Stimulated activated CD8-positive, alpha-beta memory T cell treated with anti-CD3 and anti-CD28 coated beads, Interleukin-2, amount 100 ng/mL, for 1 hour (primary cell): ENCODE measurements at places on chromosomes 7 and 10.

DNA sequence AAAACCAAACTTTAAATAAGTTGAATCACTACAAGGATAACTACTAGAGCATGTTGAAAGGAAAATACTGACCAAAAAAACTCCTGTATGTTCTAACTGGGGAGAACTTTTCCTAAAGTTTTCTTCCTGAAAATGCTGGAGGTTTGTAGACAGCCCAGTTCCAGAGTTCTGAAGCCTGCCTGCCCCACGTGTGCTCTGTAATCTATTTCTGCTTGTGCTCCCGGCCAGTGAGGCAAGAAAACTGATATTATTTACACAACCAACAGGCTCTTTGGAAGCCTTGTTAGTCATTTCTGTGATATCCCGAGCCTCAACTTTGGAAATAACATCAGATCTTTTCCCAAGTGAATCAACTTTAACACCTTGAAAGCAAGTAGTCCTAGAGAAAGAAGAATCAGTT lies 46.7 kb downstream of the ZFAND4 start:
- DNase-seq, result no peak

DNA sequence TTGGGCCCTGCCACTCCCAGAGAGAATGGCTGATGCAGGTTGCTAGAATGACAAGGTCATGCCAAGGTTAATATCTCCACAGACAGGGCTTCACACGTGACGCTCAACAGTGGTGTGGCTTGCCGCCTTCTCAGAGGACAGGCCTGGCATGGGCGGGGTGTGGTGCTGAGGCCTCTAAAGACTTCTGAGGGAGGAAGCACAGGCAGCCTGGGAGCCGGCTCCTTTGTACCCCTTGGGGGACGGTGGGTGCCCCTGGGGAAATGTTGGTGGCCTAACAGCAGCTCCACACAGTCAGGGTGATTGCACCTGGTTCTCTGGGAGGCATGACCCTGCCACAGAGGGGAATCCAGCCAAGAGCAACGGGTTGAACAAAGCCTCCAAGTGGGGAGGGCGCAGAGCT lies 115.1 kb downstream of the PKD1L1 start:
- DNase-seq, result no peak

DNA sequence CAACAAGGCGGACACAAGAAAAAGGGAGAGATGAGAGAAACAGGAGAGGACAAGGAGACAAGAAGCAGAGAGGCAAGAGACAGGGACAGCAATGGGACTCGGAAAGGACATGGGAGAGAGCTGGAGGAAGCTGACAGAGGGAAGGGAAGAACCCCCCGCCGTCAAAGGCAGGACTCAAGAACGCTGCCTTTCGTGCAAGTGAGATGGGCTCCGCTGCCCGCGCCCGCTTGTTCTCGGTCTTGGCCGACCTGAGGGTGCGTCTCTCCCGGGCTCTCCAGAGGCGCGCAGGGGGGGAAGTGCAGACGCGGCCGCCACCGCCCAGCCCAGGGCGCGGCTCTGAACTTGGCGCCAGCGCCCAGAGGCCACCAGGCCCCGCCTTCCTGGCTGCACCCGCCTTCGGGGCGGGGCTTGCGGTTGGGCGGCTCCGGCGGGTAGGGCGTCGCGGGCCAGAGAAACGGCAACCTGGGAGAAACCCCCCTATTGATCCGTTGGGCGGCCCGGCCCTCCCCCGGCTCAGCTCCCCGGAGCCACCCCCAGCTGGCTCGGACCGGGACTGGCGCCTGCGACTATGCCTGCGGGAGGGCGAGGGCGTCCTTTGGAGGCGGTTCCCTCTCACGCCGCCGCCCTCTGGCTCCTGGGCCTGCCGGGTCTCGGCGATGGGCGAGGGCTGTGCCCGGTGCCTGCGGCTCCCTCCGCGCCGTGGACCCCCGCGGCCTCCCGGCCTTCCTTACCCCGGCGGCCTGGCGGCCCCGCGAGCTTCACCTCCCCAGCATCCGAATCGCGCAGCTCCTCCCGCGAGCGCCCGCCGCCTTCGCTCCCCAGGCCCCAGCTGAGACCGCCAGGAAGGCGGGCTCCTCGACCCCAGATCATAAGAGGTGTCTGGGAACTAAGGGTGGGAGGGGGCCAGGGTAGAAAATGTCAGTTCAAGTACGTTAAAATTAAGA lies 2.2 kb upstream of the ANTXRL start:
- DNase-seq, result peak; percentile 52

- no peak for DNase-seq
These were observed 277.0 kb downstream of the INHBA start for GRCh38 chr7:41425926-41426325.

DNA sequence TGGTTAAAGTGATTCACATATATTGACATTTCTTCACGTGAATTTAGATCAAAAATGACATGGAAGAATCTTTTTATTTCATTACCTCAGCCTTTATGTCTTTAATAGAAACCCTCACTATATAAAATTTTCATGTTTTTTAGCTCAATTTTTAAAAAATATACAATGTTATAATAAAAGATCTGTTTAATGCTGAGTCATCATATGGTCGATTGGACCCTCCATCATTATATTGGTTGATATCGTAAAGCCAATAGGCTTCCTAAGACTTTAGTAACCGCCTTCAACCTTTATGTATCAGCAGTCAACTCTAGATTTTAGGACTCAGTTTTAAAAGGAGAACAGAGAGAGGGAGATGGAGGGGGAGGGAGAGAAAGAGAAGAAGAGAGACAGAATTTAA lies 162.3 kb upstream of the FERD3L start:
- no peak for DNase-seq

- DNase-seq, result peak; percentile 26
These were observed 18.8 kb downstream of the ZC3HAV1L start for GRCh38 chr7:139016931-139017511.

GRCh38 chr7:2670720-2671391 lies 17.1 kb upstream of the AMZ1 start:
- DNase-seq, result peak; percentile 50

DNA sequence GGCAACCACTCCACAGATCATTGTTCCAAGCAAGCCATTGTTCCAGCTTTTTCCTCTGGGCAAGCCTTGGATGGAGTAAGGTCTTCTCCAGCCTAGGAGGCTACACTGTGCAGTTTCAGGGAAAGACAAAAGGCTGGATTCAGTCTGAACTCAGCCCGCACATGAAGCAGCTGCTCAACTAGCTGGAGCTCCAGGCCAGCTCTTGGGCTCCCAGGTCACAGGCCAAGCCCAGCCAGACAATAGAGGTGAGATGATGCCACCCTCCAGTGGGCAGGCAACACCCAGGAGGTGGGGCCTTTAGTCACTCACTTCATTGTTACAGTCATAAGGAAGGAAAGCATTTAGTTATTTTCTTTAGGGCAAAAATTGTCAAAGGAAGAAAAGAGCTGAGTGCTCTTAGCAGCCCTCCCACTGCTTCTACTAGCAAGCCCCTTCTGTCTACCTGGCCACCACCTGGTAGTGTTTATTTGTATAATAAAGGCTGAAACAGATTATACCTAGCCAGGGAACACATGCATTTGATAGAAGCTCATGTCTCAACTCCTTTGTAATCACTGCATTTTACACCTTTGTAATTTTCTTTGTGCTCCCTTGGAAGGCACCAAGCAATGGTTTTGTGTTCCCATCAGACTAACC lies 253.4 kb downstream of the WDR11 start:
- DNase-seq, result no peak

DNA sequence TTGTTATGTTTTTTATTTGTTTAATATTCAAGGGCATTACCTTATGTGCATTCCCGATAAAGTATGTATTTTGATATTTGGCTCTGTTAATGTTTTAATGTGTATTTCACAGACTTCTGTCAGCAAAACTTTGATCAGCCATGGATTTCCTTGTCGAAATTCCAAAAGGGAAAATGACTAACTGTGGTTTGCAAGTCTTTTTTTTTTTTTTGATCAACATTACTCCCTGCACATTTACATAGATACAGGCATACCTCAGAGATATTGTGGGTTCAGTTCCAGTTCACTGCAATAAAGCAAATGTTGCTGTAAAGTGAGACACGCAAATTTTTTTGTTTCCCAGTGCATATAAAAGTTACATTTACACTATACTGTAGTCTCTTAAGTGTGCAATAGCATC lies 351.9 kb downstream of the CXCL12 start:
- DNase-seq, result no peak

DNA sequence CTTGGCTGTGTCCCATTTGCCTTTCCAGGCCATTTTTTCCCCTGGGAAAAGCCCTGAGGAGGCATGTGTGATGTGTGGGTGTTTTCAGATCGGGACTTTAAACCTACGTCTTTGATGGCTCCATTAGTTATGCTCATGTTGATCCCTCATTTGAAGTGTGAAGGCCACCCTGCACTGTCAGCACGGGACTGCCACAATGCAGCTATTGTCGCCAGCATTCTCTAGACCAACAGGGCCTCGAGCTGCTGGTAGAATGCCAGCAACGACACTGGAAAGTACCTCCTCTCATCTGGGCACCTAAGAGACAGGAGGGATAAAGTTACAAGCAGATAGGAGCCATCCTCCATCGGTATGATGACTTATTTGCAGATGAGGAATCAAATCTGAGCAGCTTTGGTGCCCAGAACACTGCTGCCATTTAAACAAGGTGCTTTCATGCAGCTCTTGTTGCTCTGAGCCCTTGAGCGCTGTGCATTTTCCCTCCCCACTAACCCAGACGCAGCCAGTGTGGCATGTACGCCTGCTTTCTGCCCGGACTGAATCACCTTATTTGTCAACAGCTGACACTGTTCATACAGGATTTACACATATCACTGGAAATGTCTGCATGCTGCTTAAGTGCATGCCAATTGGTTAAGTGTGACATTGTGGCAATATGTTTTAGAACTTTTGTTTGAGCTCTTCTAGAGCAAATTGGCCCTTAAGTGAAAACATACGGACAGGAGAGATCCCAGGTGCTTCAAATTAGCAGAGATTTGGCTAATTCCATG lies 175.0 kb upstream of the PITRM1 start:
- DNase-seq, result no peak

GRCh38 chr10:95447685-95448084 lies 113.5 kb downstream of the SORBS1 start:
- no peak for DNase-seq

DNA sequence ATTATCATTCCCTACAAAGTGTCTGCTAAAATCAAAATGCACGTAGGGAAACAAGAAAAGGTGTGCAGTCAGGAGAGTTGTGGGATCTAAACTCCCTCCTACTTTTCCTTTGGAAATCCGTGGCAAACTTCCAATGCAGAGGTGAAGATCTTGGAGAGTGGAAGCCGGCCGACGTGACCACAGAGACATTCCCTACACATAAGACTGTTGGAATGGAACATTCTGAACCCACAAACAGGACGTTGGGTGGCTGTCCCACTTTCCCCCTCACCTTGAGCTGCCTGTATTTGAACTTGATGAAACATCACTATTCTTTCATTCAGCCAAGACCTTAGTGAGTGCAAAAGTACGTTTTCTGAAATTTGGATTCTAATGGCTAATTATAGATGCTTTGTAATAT lies 65.9 kb downstream of the PRKCQ start:
- no peak for DNase-seq

DNA sequence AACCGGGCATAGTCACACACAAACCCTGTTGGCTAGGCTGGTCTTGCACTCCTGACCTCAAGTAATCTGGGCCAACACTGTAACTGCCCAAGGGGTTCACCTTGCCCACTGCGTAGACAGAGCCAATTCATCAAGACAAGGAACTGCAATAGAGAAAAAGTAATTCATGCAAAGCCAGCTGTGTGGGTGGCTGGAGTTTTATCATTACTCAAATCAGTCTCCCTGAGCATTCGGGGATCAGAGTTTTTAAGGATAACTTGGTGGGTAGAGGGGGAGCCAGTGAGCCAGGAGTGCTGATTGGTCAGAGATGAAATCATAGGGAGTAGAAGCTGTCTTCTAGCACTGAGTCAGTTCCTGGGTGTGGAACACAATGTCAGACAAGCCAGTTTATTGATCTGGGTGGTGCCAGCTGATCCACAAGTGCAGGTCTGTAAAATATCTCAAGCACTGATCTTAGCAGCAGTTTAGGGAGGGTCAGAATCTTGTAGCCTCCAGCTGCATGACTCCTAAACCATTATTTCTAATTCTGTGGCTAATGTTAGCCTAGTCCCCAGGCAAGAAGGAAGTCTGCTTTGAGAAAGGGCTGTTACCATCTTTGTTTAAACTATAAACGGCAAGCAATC lies 15.6 kb upstream of the FXYD4 start:
- no peak for DNase-seq
